Heart right ventricle (tissue), 16 donors: ENCODE measurements at places on chromosomes 4 and X. TPM values are rescaled to one million over a fixed set of nuclear protein-coding genes. Genes with fewer than 3 reads are reported as not detected.

DRP2 gene
- not detected for total RNA-seq

- no peak overlapping the region for H3K27ac ChIP-seq
- H3K4me1 ChIP-seq: no peaks in the 10 kb centered on the region
- no peak for DNase-seq
- H3K27me3 ChIP-seq: no peaks in the 10 kb centered on the region
These were observed 66.6 kb downstream of the MTMR1 start for GRCh38 chrX:150759568-150760416.

GAB3 gene
- 23.4 TPM for total RNA-seq

DNA sequence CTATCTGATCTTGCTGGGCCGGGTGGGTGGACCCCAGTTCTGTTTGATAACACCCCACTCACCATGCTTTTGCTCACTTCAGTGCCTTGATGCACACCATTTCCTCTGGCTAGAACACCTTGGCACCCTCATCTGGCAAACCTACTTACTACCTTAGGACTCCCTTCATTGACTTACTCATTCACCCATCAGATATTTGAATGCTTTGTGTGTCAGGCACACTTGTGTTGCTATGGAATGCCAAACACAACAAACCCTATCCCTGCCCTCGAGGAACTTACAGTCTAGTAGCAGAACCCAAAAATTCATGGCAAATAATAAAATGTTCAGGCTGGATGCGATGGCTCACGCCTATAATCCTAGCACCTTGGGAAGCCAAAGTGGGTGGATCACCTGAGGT is 13.9 kb downstream of the CCNG2 start:
- no peaks in the 10 kb centered on the region for H3K27me3 ChIP-seq
- H3K4me3 ChIP-seq: no peak overlapping the region
- H3K27ac ChIP-seq: no peak overlapping the region
- no peaks in the 10 kb centered on the region for H3K4me1 ChIP-seq
- H3K36me3 ChIP-seq: peaks cover 47% of the 10 kb centered on the region

GRCh38 chr4:153733751-153734448 is 25.9 kb downstream of the RNF175 start:
- DNase-seq: no peak
- H3K27me3 ChIP-seq: no peaks in the 10 kb centered on the region
- no peak overlapping the region for H3K4me3 ChIP-seq
- H3K27ac ChIP-seq: no peak overlapping the region

GRCh38 chrX:123833387-123833786 is 26.5 kb upstream of the XIAP start:
- H3K27ac ChIP-seq: no peak overlapping the region
- no peak for DNase-seq
- no peaks in the 10 kb centered on the region for H3K4me1 ChIP-seq
- H3K27me3 ChIP-seq: no peaks in the 10 kb centered on the region
- no peaks in the 10 kb centered on the region for H3K36me3 ChIP-seq
- no peak overlapping the region for H3K4me3 ChIP-seq

FNIP2 gene
- 89.7 TPM for total RNA-seq

GRCh38 chr4:77376788-77377460 is 219.9 kb downstream of the CCNG2 start:
- no peak for DNase-seq
- no peak overlapping the region for H3K27ac ChIP-seq
- no peaks in the 10 kb centered on the region for H3K27me3 ChIP-seq
- H3K36me3 ChIP-seq: no peaks in the 10 kb centered on the region
- H3K4me3 ChIP-seq: no peak overlapping the region

DCLK2 gene
- 29.4 TPM for total RNA-seq

FDCSP gene
- total RNA-seq: not detected

GRCh38 chrX:135697601-135698000 is 15.8 kb upstream of the CT45A1 start:
- H3K4me3 ChIP-seq: no peak overlapping the region
- H3K27ac ChIP-seq: no peak overlapping the region
- no peaks in the 10 kb centered on the region for H3K36me3 ChIP-seq
- no peaks in the 10 kb centered on the region for H3K4me1 ChIP-seq
- no peaks in the 10 kb centered on the region for H3K27me3 ChIP-seq

GRCh38 chr4:140602714-140603113 is 34.0 kb upstream of the UCP1 start:
- H3K4me1 ChIP-seq: peaks cover 29% of the 10 kb centered on the region
- no peak overlapping the region for H3K4me3 ChIP-seq
- no peak for DNase-seq
- peak overlapping the region; percentile 80 for H3K27ac ChIP-seq

- peaks cover 25% of the 10 kb centered on the region for H3K4me1 ChIP-seq
- H3K4me3 ChIP-seq: no peak overlapping the region
- H3K27ac ChIP-seq: peak overlapping the region; percentile 24
- no peaks in the 10 kb centered on the region for H3K36me3 ChIP-seq
- H3K27me3 ChIP-seq: no peaks in the 10 kb centered on the region
These were observed 382.2 kb upstream of the IGFBP7 start for GRCh38 chr4:57492251-57492878.

DNA sequence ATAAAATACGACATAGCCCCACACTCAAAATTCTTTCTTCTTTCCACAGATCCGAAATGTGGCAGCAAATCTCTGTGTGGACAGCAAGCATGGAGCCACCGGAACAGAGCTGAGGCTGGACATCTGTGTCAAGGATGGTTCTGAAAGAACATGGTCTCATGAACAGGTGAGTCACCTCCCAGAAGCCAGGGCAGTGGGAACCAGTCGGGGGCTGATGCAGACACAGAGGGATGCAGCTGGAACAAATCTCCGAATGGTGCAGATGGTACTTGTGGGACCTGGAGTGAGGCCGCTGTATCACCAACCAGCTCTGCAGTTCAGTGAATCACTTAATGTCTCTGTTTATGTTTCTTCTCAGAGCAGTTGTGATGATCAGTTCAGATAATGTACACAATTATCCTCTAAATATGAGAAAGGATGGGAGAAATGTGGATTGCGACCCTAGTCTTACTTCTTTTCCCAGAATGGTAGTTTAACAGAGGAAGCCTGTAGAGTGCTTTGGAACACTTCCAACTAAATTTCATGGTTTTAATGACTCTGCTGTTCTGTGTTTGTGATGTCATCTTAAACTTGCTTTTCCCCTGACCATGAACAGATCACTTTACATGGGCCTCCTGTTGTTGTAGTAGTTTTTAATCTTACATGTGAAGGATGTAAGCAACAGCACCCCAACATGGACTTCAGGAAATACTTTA is 159.3 kb upstream of the GALNT7 start:
- peaks cover 8% of the 10 kb centered on the region for H3K4me1 ChIP-seq
- no peaks in the 10 kb centered on the region for H3K36me3 ChIP-seq
- DNase-seq: no peak
- H3K27me3 ChIP-seq: no peaks in the 10 kb centered on the region
- no peak overlapping the region for H3K27ac ChIP-seq

CTSO gene
- 9.1 TPM for total RNA-seq
